ENCODE measurements at places on chromosomes 11 and 22.

GRCh38 chr11:70541699-70542098 is 143.4 kb downstream of the CTTN start:
- DNase-seq = no peak

GRCh38 chr11:44826922-44827643 is 100.3 kb downstream of the TSPAN18 start:
- DNase-seq = no peak

DNA sequence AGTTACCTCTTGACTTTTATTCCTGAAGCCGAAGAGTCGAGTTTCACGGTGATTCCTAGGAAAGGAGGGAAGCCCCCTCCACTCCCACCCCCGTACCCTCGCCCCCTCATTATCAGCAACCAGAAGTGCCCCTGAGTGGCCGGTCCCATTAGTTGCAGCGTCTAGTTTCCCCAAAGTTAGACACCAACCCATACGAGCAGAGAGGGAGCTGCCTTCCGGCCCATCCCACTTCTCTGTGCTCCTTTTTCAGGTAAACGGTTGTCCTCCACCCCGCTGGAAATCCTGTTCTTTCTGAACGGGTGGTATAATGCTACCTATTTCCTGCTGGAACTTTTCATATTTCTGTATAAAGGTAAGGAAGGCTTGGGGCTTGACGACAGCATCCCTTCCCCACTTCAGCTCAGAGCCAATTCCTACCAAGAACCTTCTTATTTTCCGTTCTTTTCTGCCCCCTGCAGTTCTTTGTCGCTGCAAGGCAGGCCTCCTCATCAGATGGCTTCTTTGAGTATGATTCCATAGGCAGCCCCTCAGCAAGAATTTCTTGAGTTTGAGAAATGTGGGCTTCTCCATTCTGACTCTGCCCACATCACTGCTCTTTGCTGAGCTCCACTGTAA is 701 bp downstream of the TMEM216 start:
- no peak for DNase-seq

- DNase-seq = no peak
These were observed 7.8 kb downstream of the CD3D start for GRCh38 chr11:118334745-118335144.

DNA sequence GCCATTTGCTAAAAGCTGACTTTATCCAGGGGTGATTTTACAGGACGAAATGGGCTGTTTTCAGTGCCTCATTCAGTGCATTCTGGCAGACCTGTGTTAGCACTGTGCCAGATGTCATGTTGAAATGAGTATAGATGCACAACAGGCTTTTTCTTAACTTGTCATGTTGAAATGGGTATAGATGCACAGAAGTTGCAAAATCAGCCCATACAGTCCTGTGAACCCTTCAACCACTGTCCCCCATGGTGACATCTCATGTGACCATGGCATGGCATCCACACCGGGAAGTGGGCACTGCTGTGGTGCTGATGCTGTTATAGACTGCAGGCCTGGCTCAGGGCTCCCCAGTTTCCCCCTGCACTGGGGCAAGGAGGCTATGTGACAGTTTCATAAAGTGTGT is 2.5 kb downstream of the TALDO1 start:
- no peak for DNase-seq

DNA sequence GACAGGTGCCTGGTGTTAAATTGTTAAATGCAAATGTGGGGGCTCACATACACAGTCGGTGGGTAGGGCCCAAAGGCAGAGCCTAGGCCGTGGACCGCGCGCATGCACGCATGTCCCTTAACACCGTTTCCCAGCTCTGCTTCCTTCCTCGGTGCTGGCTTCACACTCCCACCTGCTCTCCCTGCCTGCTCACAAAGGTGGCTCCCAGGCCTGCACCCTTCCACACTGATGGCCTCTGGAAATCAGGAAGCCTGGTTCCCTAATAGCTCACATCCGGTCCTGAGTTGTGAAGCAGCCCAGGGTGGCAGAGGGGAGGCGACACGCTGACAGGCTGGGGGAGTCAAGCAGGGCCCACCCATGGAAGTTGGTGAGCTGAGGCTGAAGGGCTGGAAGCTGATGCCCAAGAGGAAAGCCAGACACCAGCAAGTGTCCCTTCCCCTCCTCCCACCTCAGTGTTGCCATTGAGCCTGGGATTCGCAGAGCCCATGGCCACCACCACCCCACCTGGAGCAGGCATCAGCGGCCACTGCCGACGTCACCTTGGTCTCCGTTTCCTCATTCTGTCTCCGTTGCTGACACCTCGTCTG is 13.7 kb upstream of the CTTN start:
- no peak for DNase-seq

GRCh38 chr11:117597071-117597470 is 199.9 kb downstream of the DSCAML1 start:
- no peak for DNase-seq

DNA sequence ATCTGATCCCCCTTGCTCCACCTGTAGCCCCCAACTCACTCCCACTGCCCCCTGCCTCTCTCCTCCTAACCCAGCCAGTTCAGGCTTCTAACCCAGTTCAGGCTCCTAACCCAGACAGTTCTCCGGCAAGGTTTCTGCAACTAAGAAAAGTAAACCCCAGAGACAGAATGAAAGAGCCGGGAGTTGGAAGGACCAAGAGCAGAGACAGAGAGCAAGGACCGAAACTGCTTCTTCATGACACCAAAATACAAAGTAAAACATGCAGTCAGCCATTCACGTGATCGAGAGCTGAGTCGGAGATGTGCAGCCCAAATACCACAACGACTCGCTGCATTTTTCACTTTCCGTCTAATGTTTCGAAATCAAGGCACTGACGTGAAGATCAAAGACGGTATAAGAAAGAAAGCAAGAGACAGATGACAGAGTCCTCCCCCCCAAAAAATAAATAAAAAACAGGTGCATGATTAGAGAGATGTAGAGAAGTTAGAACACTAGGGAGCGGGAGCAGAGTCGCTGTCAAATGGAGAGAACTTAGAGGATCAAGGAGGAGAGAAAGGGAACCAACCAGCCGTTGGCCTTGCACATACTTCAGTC is 884 bp downstream of the IL10RA start:
- no peak for DNase-seq

DNA sequence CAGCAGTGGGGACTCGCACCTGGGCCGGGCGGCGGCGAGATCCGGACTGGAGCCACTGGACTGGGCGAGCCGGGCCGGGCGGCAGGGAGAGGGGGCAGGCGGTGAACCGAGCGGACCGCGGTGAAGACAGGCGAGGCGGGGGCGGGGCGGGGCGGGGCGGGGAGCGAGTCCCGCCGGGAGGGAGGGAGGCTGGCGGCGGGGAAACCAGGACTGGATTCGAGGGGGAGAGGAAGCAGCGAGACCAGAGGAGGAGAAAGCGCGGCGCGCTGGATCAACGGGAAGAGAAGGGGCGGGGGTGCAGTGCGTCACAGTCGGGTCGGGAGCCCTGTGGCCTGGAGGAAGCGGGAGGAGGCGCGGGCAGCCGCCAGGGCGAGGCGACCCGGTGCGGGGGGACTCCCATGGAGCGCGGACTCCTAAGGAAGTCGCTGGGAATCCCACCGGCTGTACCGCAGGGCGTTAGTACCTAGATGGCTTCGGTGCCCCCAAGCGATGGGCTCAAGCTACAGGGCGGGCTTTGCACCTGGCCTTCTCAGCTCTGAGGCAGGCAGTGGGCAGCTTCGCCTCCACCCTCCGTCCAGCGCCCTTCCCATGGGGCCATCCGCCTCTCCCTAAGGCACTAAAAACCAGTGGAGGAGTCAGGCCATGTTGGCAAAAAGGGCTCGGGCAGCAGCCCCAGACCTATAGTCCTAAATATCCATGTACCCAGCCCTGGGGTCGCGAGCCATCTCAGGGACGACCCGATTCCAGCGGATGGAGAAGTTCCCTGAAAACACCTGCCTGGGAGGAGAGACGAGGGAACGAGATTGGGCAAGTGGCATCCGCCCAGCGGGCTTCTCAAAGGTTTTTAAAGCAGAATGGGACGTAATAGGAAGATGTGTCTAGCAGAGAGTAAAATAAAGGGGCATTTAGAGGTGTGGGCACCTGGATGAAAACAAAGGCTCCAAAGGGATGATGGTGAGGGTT is at the start of gene TMEM121B:
Gene TMEM121B, minus strand, starts transcription at position 128 of the 963 bp plus-strand sequence. CDS start 233 bp downstream, outside the sequence.
- DNase-seq = peak; percentile 69

DNA sequence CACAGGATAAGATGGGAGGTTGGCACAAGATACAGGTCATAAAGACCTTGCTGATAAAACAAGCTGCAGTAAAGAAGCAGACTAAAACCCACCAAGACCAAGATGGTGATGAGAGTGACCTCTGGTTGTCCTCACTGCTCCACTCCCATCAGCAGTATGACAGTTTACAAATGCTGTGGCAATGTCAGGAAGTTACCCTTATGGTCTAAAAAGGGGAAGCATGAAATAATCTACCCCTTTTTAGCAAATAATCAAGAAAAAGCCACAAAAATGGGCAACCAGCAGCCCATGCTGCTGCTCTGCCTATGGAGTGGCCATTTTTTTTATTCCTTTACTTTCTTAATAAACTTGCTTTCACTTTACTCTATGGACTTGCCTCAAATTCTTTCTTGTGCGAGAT is 8.7 kb upstream of the PIWIL4 start:
- no peak for DNase-seq

- no peak for DNase-seq
These were observed 1.3 kb downstream of the CTSW start for GRCh38 chr11:65880844-65881421.

DNA sequence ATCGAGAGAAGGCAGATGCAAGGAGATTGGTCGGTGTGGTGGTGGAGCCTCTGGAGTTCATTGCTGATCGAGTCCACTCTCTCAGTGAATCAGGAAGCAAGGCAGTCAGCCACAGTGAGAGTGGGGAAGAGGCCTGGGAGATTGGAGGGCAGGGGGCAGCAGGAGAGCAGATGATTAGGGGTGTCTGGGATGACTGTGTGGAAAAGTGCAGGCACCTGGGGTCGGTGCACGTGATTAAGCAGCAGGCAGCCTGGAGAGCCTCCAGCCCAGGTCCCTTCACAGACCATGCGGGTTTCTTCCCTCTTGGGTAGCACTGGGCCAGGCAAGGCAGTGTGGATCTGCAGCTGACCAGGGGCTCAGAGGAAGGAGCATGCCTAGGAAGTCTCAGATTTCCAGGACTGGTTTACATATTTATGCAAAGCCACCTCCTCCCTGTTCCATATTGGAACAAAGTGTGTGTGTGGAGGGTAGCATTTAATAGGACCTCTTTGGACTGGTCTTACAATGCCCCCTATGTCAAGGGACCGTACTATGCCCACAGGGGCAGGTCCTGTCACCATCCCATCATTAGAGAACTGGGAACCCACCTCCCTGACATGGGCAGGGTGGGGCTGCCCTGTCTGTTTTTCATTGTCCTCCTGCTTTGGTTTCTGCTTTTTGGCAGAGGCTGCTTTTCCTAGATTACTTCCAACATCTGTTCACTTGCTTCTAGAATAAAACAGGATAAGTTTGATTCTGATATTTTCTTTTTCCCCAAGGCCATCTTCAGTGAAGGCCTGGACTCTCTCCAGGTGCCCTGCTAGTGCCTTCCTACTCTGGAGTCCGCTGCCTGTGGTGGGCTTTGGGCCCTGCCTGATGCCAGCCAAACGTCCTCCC is 14.0 kb upstream of the GDPD5 start:
- no peak for DNase-seq

DNA sequence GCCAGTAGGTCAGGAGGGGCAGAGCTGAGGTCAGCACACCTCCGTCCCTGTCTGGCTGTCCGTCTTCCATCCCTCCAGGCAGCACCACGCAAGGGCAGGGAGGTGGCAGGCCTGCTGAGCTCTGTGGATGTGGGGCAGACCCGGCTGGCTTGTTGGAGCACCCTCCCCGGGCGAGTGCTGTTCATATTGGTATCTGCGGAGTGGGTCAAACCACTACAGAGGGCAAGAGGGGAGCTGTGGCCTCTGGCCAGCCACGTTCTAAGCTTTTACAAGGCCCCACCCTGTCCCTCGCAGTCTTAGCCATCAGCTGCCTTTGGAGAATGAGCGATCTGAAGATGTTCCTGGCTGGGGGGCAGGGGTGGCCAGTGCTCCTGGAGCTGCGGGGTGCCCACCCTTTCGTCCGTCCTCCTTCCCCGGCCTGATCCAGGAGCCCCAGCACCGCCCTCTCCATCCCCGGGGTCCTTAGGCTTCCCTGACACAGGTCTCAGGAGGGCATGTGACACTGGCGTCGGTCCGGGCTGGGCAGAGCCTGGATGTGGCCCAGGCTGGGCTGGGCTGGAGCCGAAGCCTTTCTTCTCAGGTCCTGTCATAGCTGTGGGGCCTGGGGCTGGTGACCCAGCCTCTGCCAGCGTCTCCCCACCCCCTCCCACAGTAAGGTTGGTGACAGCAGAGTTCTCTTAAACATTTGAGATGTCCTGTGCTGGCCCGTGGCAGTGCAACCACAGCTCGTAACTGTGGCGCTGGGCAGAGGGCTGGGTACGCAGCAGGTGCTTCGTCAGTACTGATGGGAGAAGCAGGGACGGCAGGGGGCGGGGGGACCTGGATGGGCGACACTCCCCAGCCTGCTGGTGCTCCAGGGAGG is 31.7 kb upstream of the GRAMD4 start:
- no peak for DNase-seq

DNA sequence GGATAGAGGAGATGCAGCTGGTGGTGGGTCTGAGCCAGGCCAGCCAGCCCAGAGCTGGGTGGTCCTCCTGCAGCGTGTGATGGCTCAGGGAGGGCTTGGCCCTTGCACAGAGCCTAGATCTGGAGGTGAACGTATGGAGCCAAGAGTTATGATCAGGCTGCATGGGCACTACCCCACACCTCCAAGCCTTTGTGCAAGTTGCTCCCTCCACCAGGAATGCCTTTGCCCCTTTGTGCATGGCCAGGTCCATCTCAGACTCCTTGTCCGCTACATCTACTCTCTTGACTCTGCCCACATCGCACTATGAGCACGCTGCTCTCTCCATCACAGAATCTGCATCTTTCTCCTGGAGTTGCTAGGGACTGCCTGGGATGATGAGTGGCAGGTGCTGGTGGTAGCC is 895.7 kb downstream of the TBC1D22A start:
- DNase-seq = no peak

- DNase-seq = no peak
These were observed 20.6 kb downstream of the STARD10 start for GRCh38 chr11:72773291-72773690.
